ENCODE measurements at places on chromosomes 2 and 18.

GRCh38 chr2:216693414-216694080 is 1.8 kb downstream of the IGFBP5 start:
- no peak for DNase-seq

DNA sequence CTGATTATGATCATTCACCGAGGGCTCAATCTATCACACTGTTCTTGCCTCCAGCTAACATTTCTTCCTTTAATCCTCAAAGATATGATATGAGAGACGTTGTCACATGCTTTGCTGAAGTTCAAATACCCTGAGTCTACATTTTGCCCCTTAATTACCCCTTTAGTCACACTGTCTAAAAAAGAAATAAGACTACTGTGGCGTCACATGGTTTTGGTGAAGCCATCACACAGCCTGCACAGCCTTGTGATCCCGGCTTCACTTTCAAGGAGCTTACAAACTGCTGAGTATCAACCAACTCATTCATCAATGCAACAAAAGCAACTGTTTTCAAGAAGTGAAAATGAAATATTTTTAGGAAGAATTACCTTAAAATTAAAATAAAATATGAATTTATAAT is 31.9 kb upstream of the SOCS6 start:
- DNase-seq: no peak

- DNase-seq: peak; percentile 83
Measured at GRCh38 chr2:37925063-37925897, at the start of gene RMDN2. Gene RMDN2, plus strand, starts transcription at chr2:37925287. Its CDS starts 3,991 bp downstream, at chr2:37929278.

GRCh38 chr2:179268277-179268925 is 3.8 kb upstream of the SESTD1 start:
- DNase-seq: peak; percentile 43

- DNase-seq: no peak
Measured at GRCh38 chr2:151775057-151775740, 40.9 kb upstream of the NEB start.

All from activated naive CD4-positive, alpha-beta T cell treated with anti-CD3 and anti-CD28 coated beads for 36 hours (primary cell).